SHP77 treated with DMSO at 0.1 percent for 48 hours (cell line): ENCODE measurements at places on chromosomes 11 and 22.

DNA sequence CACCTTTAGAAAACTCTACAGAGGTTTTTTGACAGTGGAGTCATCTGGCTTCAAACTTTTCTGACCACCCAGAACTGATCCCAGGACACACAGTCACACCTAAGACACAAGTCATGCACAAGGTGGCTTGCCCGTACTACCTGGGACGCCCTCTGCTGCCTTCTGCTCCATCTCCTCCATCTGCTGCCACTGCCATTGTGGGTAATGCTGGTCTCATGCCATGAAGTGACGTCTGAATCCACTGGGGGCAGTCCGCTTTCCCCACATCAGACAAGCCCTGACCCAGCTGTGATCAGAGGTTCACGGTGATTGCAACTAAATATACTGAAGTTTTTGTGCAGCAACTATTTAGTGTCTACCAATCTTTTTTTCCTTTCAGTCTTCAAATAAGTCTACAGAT lies 5.4 kb upstream of the NDUFS8 start:
- DNase-seq: no peak

DNA sequence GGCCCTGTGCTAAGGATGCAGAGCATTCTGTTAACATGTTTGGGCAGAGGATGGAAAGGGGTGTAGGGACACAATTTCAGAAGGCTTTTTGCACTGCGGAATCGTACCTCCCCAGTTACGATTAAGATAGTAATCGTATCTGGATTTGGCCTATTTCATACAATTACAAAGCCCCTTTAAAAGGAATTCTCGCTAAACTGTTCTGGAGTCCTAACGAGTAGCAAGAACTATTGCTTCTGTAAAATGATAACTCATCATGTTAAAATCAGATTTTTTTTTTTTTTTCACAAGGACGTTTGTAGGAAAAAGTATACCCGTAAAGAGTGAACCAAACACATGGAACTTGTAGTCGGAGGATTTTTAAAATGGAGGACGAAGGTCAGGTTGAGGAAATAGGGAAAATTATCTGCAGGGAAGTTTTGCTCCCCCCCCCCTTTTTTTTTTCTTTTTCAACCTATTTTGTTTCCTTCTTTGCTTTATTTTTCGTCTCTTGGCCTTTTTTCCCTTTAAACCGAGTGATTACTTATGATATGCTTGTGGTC lies 934 bp downstream of the HSD17B12 start:
- peak; percentile 57 for DNase-seq

- DNase-seq: no peak
Observed at GRCh38 chr11:16953663-16954062, 60.6 kb downstream of the PLEKHA7 start.

DNA sequence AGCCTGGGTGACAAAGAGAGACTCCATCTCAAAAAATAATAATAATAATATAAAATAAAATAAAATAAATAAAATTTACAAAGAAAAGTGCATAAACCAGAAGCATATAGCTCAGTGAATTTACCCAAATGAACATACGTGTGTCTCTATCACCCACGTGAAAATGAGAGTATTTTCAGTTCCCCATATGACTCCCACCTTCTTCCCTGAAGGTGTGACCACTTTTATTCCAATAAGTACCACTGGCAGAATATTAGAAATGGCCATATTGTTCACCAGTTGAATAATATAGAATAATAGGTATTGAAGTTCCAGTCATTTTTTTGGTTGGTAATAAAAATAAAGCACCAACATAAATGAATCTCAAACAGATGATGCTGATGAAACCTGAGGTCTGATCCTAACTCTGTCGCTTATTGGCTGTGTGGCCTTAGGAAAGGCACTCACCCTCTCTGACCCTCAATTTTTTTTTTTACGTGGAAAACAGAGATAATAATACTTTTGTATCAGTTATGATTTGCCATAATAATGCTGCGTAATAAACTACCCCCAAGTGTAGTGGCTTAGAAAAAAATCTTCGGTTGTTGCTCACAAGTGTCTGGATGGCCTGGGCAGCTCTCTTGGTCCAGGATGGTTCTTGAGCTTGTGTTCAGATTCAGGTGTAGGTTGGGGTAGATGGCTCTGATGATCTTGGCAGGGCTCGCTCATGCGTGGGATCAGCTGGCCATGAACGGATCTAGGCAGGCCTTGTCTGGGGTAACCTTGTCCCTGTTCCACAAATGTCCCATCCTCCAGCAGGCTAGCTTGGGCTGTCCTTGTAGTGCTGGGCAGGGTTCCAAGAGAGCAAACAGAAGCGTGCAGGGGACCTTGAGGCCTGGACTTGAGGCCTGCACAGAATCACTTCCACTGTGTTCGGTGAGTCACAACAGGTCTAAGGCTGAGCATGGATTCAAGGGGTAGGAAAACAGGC lies 88.1 kb downstream of the MYO18B start:
- peak; percentile 4 for DNase-seq

- no peak for DNase-seq
Observed at GRCh38 chr22:49018601-49019000, 809.1 kb downstream of the BRD1 start.

DNA sequence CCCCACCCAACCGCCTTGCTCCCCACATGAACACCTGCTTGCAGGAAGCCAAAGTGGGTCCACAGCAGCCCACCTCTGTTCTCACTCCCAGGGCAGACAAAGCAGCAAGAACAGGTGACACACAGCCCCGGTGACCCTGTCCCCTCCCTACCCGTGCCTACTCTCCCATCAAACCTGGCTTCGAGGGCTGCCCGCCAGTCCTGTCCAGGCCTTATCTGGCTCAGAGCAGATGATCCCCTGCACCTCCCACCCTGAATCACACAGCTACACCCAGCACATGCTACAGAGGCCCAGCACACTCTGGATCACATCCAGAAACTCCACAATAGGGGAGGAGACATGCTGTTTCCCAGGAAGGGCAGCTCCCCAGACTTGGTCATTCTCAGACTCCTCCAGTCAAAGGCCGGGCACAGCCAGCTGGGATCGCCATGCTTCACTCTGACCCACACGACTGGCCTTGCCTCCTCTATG lies 6.2 kb upstream of the RGL4 start:
- DNase-seq: no peak

GRCh38 chr22:50460938-50461337 lies 13.9 kb downstream of the SBF1 start:
- no peak for DNase-seq
